ENCODE measurements at places on chromosomes 6 and 20. TPM values are rescaled to one million over a fixed set of nuclear protein-coding genes. Genes with fewer than 3 reads are reported as not detected.

The PI16 gene
- 8.4 TPM for total RNA-seq

The SULF2 gene
- total RNA-seq, result 31.5 TPM

The SLPI gene
- 1,637 TPM for total RNA-seq

The MAD2L1BP gene
- total RNA-seq, result 14.4 TPM

The HLA-DOB gene
- total RNA-seq, result 3.6 TPM

The KIF25 gene
- total RNA-seq, result not detected

The HLA-E gene
- total RNA-seq, result 445 TPM

The FRK gene
- 9.2 TPM for total RNA-seq

The TINAG gene
- total RNA-seq, result not detected

The MYLIP gene
- total RNA-seq, result 22.5 TPM

The LY6G5C gene
- 0.57 TPM for total RNA-seq

The CALHM4 gene
- not detected for total RNA-seq

The OLIG3 gene
- total RNA-seq, result not detected

The ACTL10 gene
- total RNA-seq, result 3.9 TPM

The UNC5CL gene
- 0.48 TPM for total RNA-seq

The CTAGE9 gene
- not detected for total RNA-seq

The XKR7 gene
- not detected for total RNA-seq

The THBS2 gene
- total RNA-seq, result 35.7 TPM

The TFAP2D gene
- total RNA-seq, result not detected

The TBX18 gene
- 4.4 TPM for total RNA-seq

The MAS1L gene
- total RNA-seq, result not detected

The ELMO2 gene
- total RNA-seq, result 37.3 TPM

The FRS3 gene
- total RNA-seq, result 0.91 TPM

The HM13 gene
- 162 TPM for total RNA-seq

The HLA-DRA gene
- total RNA-seq, result 30.8 TPM

The PEDS1 gene
- total RNA-seq, result 32.8 TPM

The SFTA2 gene
- total RNA-seq, result 31.7 TPM

The TBXT gene
- total RNA-seq, result not detected

The LYRM2 gene
- total RNA-seq, result 16.2 TPM

The WTAP gene
- 105 TPM for total RNA-seq

The PROCR gene
- total RNA-seq, result 12.3 TPM

The APCDD1L gene
- 0.41 TPM for total RNA-seq

The CPXM1 gene
- 0.53 TPM for total RNA-seq

The SLC17A2 gene
- total RNA-seq, result not detected

The LMBRD1 gene
- 50.6 TPM for total RNA-seq

The C6orf15 gene
- not detected for total RNA-seq

The APOBEC2 gene
- total RNA-seq, result not detected

The DSE gene
- total RNA-seq, result 36.4 TPM

The PRICKLE4 gene
- total RNA-seq, result 5.1 TPM

The NNAT gene
- total RNA-seq, result 1.9 TPM

The AVP gene
- not detected for total RNA-seq

The OR2J3 gene
- not detected for total RNA-seq

The LPA gene
- 0.57 TPM for total RNA-seq

The ABHD16B gene
- not detected for total RNA-seq

The SLC17A1 gene
- not detected for total RNA-seq

The CEP43 gene
- 18.6 TPM for total RNA-seq

The C20orf144 gene
- total RNA-seq, result not detected

The LGSN gene
- not detected for total RNA-seq

The EBF4 gene
- 3.2 TPM for total RNA-seq

The MEP1A gene
- total RNA-seq, result not detected

The CSNK2A1 gene
- 75.5 TPM for total RNA-seq
